ENCODE measurements at places on chromosomes 6 and 20. TPM values are rescaled to one million over a fixed set of nuclear protein-coding genes. Genes with fewer than 3 reads are reported as not detected.

- no peaks in the 10 kb centered on the region for H3K36me3 ChIP-seq
- no peaks in the 10 kb centered on the region for H3K27me3 ChIP-seq
- DNase-seq, result peak; percentile 85
Measured at GRCh38 chr6:41602864-41603608, 35.2 kb upstream of the MDFI start.

DNA sequence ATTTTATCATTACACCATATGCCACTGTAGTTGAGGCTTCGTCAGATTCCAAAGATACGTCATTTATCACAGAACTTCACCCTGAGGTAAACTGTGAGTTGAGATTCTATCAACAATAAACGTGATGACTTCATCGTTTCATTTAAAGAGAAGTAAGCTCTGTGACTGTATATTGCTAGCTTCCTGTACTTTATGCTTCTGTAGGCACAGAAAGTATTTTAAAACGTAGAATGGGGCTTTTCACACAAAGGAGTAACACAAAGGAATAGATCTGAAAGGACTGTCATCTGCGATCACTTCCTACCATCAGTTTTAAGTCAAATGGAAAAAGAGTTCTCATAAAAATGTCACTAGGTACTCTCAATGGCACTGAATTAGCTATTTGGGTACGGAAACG lies 234.4 kb upstream of the MCHR2 start:
- peak overlapping the region; percentile 79 for H3K27ac ChIP-seq
- peaks cover 26% of the 10 kb centered on the region for H3K4me1 ChIP-seq
- H3K36me3 ChIP-seq, result peaks cover 6% of the 10 kb centered on the region
- H3K27me3 ChIP-seq, result no peaks in the 10 kb centered on the region

GRCh38 chr20:43947316-43947710 lies 32.7 kb downstream of the TOX2 start:
- peak overlapping the region; percentile 22 for H3K27ac ChIP-seq
- H3K36me3 ChIP-seq, result no peaks in the 10 kb centered on the region
- peaks cover 57% of the 10 kb centered on the region for H3K4me1 ChIP-seq

GRCh38 chr6:15266423-15266996 lies 20.6 kb downstream of the JARID2 start:
- H3K36me3 ChIP-seq, result peaks cover 5% of the 10 kb centered on the region
- no peaks in the 10 kb centered on the region for H3K27me3 ChIP-seq
- H3K27ac ChIP-seq, result peak overlapping the region; percentile 86
- no peak for DNase-seq
- H3K4me1 ChIP-seq, result peaks cover 81% of the 10 kb centered on the region

DNA sequence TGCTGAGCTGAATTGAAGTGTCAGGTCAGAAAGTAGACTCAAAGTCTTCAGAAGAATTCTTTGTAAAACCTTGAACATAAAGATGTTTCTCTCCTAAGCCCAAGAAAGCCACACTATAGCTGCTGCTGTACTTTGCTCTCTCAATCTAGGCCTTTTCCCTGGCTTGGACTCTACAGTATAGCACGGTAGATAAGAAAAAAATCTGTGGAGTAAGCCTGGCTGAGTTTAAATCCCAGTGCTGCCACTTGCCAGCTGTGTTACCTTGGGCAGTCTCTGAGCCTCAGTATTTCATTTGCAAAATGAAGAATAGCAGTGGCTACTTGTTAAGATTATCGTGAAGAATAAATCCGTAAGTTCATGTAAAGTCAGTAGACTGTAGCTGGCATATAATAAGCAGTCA lies 53.3 kb upstream of the UFL1 start:
- H3K4me3 ChIP-seq, result peak overlapping the region; percentile 11
- no peaks in the 10 kb centered on the region for H3K27me3 ChIP-seq
- no peaks in the 10 kb centered on the region for H3K36me3 ChIP-seq
- peaks cover 15% of the 10 kb centered on the region for H3K4me1 ChIP-seq

DNA sequence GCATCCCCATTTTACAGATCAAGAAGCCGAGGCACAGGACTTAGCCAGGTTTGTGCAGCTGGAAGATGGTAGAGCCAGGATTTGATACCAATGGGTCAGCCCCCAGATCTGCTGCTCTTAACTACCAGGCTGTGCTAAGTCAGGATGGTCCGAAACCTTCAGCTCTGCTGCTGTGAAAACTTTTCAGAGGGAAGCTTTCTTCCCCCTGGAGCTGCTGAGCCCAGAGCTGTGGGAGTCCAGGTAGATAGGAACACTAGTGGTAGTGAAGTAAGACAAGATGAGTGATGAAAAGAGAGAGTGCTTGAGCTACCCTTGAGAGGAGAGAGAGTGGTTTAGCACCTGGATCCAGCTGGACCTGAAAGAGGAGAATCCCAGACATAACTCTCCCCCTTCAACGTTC lies 230.8 kb downstream of the CDH4 start:
- no peaks in the 10 kb centered on the region for H3K4me1 ChIP-seq
- no peak overlapping the region for H3K4me3 ChIP-seq

Gene PGC
- not detected for total RNA-seq

Gene ERVFRD-1
- not detected for total RNA-seq

Gene HLA-DQA2
- 1.2 TPM for total RNA-seq

Gene CST7
- 129 TPM for total RNA-seq

All from natural killer cell treated with Interleukin-12 subunit alpha and Interleukin-12 subunit beta and Interleukin-15 and Interleukin-18, amount 100 ng/mL, for 72 hours (primary cell).